Activated CD4-positive, CD25-positive, alpha-beta regulatory T cell treated with anti-CD3 and anti-CD28 coated beads, Interleukin-2, amount 50 U/mL, for 72 hours (primary cell): ENCODE measurements at places on chromosomes 6 and 20.

- no peak for DNase-seq
Measured at GRCh38 chr6:149988550-149989346, 25.0 kb downstream of the ULBP1 start.

GRCh38 chr20:36656733-36657132, 10.7 kb upstream of the SLA2 start:
- DNase-seq, result no peak

- DNase-seq, result no peak
Measured at GRCh38 chr6:30074331-30075093, 1.1 kb downstream of the RNF39 start.

DNA sequence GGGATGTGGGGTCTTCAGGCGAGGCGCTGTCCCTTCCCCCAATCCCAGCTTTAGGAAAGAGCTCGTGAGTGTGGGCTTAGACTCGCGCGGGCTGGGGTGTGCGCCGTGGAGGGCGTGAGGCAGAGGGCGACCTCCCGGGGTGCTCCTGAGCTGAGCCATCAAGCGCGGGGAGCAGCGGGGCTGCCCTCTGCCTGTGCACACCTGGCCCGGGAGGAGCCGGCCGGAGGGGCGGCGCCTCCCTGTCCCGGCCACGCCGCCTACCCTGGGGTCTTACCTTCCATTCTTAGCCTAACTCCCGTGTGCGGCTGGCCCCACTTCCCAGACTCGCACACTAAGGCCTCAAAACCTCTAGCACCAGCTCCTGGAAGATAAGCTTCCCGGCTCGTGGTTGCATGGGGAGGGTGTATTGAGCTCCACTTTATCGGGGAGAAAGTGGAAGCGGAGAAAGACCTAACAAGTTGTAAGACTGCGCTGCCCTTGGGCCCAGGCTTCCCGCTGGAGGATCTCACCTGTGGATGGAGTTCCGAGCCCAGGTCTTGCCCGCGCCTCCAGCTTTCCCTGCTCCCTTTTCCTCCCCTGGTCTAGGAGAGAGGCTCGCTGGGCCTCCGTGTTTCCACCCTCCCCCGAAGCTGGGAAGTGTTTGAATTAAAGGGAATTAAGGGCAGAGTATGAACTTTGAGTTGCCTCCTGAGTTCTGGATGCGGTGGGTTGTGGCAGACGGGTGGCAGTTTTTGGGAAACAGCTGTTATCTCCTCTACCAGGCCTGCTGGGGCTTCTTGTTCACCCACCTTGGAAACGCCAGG, 1.2 kb downstream of the DNMT3B start:
- DNase-seq, result no peak
